Naive thymus-derived CD4-positive, alpha-beta T cell (primary cell): ENCODE measurements at places on chromosomes 1 and 21.

DNA sequence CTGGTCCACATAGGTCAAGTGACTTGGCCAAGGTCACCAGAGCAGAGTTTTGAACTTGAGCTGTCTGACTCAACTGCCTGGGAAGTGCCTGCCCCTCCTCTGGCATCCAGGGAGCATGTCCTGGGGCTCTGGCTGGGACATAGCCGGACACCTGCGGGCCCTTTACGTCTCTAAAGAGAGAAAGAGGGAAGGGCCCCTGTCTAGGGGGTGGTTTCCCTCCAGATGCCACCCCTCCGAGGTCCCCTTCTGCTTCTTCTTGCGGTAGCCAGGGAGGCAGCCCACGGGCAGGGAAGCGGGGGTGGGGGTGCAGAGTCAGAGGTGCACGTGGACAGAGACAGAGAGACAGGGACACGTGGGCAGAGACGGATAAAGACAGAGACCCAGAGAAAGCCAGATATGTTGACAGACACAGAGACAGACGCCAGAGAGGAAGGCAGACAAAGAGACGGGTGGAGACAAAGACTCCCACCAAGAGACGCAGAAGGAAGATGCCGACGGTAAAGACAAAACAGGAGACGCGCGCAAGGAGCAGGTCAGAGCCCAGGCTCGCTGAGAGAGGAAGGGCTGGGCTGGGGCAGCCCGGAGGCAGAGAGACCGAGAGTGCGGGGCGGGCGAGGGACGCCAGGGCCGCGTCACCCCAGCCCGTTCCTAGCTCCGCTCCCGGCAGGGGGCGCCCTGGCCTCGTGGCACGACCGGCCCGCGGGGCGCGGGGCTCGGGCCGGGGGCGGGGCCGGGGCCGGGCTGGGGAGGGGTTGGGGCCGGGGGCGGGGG is 458 bp upstream of the ALPL start:
- H3K4me1 ChIP-seq: peaks cover 5% of the 10 kb centered on the region
- H3K27me3 ChIP-seq: peaks cover 5% of the 10 kb centered on the region
- no peak overlapping the region for H3K27ac ChIP-seq
- no peak overlapping the region for H3K4me3 ChIP-seq
- H3K36me3 ChIP-seq: no peaks in the 10 kb centered on the region
- peak; percentile 56 for DNase-seq

- peak overlapping the region; percentile 36 for H3K4me3 ChIP-seq
- H3K27me3 ChIP-seq: no peaks in the 10 kb centered on the region
Observed at GRCh38 chr1:154440036-154440804, 35.1 kb downstream of the IL6R start.

GRCh38 chr1:212773011-212773410 is 18.6 kb downstream of the NSL1 start:
- H3K36me3 ChIP-seq: no peaks in the 10 kb centered on the region
- no peak for DNase-seq
- no peaks in the 10 kb centered on the region for H3K4me1 ChIP-seq

GRCh38 chr21:46148106-46148505 is 7.3 kb downstream of the FTCD start:
- H3K36me3 ChIP-seq: no peaks in the 10 kb centered on the region
- no peak overlapping the region for H3K27ac ChIP-seq
- no peak for DNase-seq
- no peaks in the 10 kb centered on the region for H3K27me3 ChIP-seq
- H3K4me3 ChIP-seq: no peak overlapping the region

DNA sequence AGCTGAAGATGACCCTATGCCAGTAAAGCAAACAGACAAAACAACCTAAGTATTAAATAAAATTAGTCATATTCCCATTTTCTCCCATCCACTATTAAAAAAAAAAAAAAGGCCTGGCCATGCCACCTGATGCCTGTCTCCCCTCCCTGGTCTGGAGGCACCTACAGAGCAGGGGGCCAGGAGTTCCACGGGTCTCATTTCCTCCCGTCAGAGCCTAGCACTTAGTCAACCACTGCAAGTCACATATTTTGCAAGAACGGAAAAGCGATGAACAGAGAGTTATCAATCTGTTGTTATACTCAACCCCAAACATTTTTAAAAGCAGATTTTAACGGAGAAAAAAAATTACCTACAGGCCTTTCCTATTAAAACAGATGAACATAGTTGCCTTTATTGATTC is 59.3 kb downstream of the TGFBR3 start:
- no peaks in the 10 kb centered on the region for H3K36me3 ChIP-seq
- DNase-seq: no peak
- no peaks in the 10 kb centered on the region for H3K27me3 ChIP-seq

- H3K36me3 ChIP-seq: no peaks in the 10 kb centered on the region
- no peaks in the 10 kb centered on the region for H3K27me3 ChIP-seq
- no peak overlapping the region for H3K4me3 ChIP-seq
- H3K27ac ChIP-seq: no peak overlapping the region
- no peak for DNase-seq
Observed at GRCh38 chr1:55893155-55893554, 678.0 kb upstream of the USP24 start.

DNA sequence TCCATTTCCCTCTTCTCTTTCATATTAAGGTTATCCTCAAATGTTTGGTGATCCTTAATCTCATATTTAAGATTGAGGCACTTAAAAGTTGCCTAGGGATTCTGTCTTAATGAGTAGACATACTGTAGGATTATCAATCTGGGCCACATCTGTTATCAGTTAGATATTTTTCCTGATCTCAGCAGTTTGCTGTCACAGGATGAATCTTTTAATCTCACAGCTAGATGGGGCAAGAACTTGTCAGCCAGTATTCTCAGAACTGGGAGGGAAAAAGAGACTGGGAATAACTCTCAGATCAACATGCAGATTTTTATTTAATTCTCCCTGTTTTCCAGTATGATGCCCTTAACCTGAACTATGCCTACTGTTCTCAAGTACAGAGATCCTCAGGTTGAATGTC is 14.0 kb downstream of the ZNF644 start:
- no peak overlapping the region for H3K4me3 ChIP-seq
- no peak overlapping the region for H3K27ac ChIP-seq
- H3K27me3 ChIP-seq: no peaks in the 10 kb centered on the region
- H3K4me1 ChIP-seq: peaks cover 20% of the 10 kb centered on the region
- no peak for DNase-seq

GRCh38 chr1:244067893-244068292 is 16.8 kb downstream of the ZBTB18 start:
- no peaks in the 10 kb centered on the region for H3K4me1 ChIP-seq
- H3K27me3 ChIP-seq: no peaks in the 10 kb centered on the region
- no peak for DNase-seq
- H3K27ac ChIP-seq: no peak overlapping the region
- H3K36me3 ChIP-seq: no peaks in the 10 kb centered on the region

DNA sequence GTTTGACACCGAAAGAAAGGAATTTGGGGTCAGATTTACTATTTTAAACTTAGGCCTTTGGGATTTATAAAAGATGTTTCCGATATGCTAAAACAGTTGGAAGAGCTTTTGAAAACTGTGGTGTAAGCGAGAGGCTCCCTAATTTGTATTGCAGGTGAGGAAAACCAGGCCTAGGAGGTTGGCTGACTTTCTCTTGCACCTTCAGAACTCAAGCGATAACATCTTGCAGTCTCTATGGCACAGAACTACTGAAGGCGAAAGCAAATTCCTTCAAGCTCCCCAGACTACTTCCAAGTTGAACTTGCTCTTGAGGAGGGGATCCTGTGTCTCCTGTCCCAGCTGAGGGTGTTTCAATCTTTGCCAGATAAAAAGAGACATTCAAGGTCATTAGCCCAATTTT is 685.7 kb downstream of the ADGRL2 start:
- H3K4me3 ChIP-seq: no peak overlapping the region
- H3K36me3 ChIP-seq: no peaks in the 10 kb centered on the region
- no peaks in the 10 kb centered on the region for H3K27me3 ChIP-seq
- DNase-seq: no peak

GRCh38 chr1:88640060-88640459 is 44.0 kb upstream of the PKN2 start:
- no peak overlapping the region for H3K4me3 ChIP-seq
- no peaks in the 10 kb centered on the region for H3K27me3 ChIP-seq
- no peak for DNase-seq
- no peak overlapping the region for H3K27ac ChIP-seq

- no peaks in the 10 kb centered on the region for H3K36me3 ChIP-seq
- no peak for DNase-seq
- H3K27ac ChIP-seq: no peak overlapping the region
- H3K4me3 ChIP-seq: no peak overlapping the region
- H3K4me1 ChIP-seq: no peaks in the 10 kb centered on the region
Observed at GRCh38 chr1:241842565-241842964, 5.4 kb upstream of the EXO1 start.
